ENCODE measurements at places on chromosomes 12 and 14.
A peak's percentile ranks its signal among the peaks of the same experiment; 100 is the strongest.

- DNase-seq, result peak; percentile 61
These were observed 400.9 kb upstream of the PDE3A start for GRCh38 chr12:19967431-19967830.

DNA sequence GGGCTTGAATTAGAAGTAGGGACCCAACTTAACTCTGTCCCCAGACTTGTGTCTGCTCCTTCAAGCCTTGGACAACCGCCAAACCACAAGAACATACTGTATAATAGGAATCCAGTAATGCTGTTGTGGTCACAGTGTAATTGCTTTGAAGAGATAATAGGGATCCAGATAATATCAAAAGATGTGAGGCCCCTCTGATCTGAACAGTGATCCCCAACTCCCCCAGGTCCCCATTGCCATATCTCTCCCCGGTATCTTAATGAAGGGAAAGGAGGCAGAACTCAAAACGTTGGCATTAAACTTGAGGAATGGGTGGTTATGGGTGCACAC, 8.5 kb upstream of the PLEKHH1 start:
- no peak for DNase-seq

GRCh38 chr12:109462868-109463692, 14.0 kb downstream of the KCTD10 start:
- no peak for DNase-seq

- no peak for DNase-seq
These were observed 223.2 kb downstream of the PPM1H start for GRCh38 chr12:62711631-62712241.

GRCh38 chr14:59120921-59121320, 67.5 kb upstream of the DAAM1 start:
- no peak for DNase-seq

GRCh38 chr12:93860668-93861373, 183.6 kb downstream of the CRADD start:
- DNase-seq, result no peak

DNA sequence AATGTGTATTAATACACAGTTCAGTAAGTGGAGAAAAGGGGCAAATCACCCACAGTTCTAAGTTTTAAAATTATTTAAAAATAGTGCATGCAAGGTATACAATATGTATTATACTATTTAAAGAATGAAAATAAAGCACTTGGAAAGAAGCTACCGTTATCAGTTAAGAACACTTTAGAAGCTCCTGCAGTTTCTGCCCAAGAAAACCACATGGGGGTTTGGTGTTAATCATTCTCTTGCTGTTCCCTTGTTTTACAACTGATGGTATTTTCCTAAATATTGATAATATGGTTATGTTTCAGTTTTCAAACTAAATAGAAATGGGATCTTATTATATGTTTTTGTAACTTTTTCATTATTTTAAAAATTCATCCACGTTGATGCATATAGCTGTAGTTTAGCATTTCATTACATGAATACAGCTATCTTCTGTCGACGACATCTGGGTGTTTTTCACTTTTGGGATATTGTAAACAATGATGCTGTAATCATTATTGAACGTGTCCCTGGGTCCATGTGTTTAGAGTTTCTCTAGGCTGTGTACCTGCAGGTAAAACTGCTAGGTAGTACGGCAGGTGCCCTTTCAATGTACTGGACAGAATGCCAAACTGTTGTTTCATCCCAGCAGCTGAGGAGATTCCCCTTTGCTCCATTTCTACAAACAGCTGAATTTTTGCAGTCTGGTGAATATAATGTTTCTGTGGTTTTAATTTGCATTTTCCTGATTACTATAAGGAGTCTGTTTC, 64.1 kb downstream of the APPL2 start:
- no peak for DNase-seq

GRCh38 chr12:49823350-49823749, 4.9 kb downstream of the NCKAP5L start:
- DNase-seq, result no peak

GRCh38 chr12:130486891-130487416, 149.3 kb downstream of the PIWIL1 start:
- DNase-seq, result no peak

GRCh38 chr12:14260011-14260993, 105.2 kb upstream of the ATF7IP start:
- peak; percentile 73 for DNase-seq

DNA sequence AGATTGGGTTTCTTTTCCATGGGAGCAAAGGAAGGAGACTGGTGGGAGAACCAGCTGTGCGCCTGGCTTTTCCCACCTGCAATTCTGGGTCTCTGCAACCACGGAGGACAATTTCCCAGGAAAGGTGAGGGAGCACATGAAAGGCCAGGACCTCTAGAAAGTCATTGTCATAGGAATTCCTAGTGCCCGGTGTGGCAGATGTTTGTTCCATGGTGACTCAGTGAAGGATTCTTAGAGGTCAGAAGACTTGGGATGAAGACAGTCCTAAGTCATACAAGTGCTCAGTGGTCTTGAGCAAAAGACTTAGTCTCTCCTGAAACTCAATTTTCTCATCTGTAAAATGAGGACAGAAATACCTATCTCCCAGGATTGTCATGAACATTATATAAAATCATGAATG, 51.3 kb downstream of the KCNA5 start:
- DNase-seq, result no peak

GRCh38 chr14:53161758-53162435, 8.8 kb upstream of the DDHD1 start:
- no peak for DNase-seq

DNA sequence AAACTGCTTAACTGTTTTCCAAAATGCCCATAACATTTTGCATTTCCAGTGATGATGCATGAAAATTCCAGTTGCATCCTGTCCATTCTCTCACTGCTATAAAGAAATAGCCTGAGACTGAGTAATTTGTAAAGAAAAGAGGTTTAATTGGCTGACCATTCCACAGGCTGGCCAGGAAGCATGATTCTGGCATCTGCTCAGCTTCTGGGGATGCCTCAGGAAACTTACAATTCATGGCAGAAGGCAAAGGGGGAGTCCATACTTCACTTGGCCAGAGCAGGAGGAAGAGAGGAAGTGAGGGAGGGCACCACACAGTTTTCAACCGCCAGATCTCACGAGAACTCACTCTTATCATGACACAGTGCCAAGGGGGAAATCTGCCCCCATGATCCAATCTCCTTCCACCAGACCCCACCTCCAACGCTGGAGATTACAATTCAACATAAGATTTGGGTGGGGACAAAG, 18.2 kb upstream of the CLEC2D start:
- no peak for DNase-seq

DNA sequence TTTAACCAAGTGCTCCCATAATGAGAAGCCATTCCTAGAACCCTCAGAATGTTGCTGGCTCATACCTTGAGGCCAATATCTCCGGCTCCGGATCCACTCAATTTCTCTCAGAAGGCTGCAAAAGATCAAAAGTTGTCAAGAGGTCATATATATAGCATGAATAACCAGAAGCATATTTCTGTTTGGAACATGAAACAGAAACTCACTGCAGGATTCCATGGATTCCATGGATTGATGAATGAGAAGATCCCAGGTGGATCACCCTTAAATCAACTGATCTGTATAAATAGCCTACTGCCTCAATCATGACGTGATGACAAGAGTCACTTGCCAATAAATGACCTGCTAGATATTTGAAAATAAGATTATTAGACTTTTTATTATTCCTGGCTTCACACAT, 3.3 kb upstream of the NT5DC3 start:
- no peak for DNase-seq

- DNase-seq, result no peak
These were observed 464.7 kb upstream of the TMEM132C start for GRCh38 chr12:127802271-127802670.

GRCh38 chr12:6813363-6813762, 8.3 kb upstream of the GPR162 start:
- no peak for DNase-seq

GRCh38 chr12:113991224-113992044, 25.3 kb upstream of the RBM19 start:
- no peak for DNase-seq

GRCh38 chr14:99601361-99601831, 2.6 kb downstream of the CCDC85C start:
- DNase-seq, result no peak

- no peak for DNase-seq
These were observed 11.2 kb upstream of the MAP1LC3B2 start for GRCh38 chr12:116547955-116548501.

DNA sequence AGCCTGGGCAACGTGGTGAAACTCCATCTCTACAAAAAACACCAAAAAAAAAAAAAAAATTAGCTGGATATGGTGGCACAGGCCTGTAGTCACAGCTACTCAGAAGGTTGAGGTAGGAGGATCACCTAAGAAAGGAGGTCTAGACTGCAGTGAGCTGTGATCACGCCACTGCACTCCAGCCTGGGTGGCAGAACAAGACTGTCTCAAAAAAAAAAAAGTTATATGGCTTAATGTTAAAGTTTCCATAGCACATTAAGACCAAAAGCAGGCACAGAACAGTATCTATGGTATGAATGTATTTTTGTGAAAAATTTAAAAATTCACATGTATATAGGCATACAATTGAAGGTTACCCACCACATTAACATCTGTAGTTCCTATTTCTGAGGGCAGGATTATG, 15.9 kb downstream of the CDKN1B start:
- DNase-seq, result no peak

GRCh38 chr14:49366416-49366815, 219.8 kb downstream of the RPS29 start:
- DNase-seq, result no peak

GRCh38 chr14:56715938-56716337, 94.3 kb downstream of the OTX2 start:
- DNase-seq, result peak; percentile 84

GRCh38 chr12:89059056-89059455, 293.2 kb downstream of the DUSP6 start:
- no peak for DNase-seq

DNA sequence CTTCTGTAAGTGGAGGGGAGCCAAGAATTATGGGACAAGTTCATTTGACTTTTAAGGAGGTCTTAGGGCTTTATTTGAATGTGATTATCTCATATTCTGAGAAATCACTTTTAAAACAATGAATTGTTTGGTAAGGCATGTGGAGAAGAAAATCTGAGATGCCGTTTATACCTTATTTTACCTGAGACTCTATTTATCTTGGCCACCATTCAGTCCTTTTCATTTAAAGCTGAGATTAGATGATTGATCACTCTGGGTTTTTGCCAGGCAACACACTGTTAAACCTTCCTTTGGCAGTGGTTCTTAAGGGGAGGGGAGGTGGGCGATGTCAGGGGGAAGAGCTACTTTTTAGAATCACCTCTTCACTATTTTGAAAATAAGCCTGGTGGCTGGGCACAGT, 11.4 kb downstream of the CAND1 start:
- DNase-seq, result peak; percentile 79

- no peak for DNase-seq
These were observed 81.0 kb downstream of the DUSP16 start for GRCh38 chr12:12481631-12482030.

DNA sequence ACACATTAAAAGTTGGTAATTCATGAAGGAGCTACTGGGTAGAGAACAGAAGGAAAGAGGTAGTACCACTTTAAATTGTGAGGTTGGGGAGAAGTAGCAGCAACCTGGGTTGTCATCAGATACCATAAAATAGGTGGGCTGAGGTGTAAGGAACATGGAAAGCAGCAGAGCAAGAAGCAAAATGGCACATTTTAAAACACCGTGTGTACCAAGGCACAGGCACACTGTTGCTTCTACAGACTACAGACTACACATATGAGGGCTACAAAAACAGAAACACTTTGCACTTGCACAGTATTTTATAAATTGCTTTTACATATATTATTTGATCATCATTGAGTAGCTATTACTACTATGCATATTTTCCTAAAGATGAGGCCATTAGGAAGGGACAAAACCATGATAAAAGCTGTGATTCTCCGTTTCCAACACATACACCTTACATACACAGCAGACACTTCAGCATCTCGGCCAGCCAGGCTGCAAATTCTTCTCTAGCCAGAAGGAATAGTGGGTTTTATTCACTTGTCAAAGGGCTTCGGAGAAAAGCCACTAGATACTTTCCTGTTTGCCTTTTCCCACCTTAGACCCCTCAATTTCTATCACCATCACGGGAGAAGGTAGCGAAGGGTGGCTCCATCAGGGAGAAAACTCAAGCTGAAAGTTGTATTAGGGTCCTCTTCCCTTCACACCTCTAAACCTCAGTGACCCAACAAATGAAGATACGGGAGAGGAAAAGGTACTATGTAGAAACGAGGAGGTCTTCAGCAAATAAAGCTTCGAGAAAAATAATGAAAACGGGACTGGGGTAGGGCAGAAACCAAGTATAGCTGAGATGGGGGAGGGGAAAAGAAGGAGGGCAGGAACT, 1.6 kb downstream of the PYM1 start:
- DNase-seq, result no peak

- no peak for DNase-seq
These were observed 604 bp downstream of the GLIPR1 start for GRCh38 chr12:75481013-75481705.

- DNase-seq, result no peak
These were observed 8.9 kb downstream of the TGFB3 start for GRCh38 chr14:75972801-75973421.

GRCh38 chr14:34053666-34054065, 102.8 kb upstream of the EGLN3 start:
- DNase-seq, result no peak

- no peak for DNase-seq
These were observed at the start of gene LRCOL1 for GRCh38 chr12:132610051-132610759. LRCOL1 (minus strand) TSS chr12:132610582; CDS start chr12:132606251, 4,331 bp downstream.

DNA sequence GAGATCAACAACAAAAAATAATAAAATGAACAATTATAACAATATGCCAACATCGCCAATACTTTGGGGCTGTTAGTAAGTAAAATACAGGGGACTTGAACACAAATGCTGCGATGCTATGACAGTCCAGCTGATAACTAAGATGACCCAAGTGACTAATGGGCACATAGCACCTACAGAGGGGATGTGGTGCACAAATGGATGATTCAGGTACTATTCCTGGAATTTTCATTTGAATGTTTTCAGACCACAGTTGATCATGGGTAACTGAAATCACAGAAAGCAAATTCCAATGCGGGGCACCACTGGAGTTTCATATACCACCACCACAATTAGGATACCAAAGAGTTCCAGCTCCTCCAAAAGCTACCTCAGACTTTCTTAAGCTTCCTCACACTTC, 82.9 kb downstream of the RCOR1 start:
- no peak for DNase-seq

- peak; percentile 44 for DNase-seq
These were observed 751 bp downstream of the GDF11 start for GRCh38 chr12:55743406-55744339.

GRCh38 chr14:75991753-75992152, 6.2 kb downstream of the IFT43 start:
- DNase-seq, result no peak

- DNase-seq, result no peak
These were observed 30.5 kb downstream of the EP400 start for GRCh38 chr12:131980263-131980662.

DNA sequence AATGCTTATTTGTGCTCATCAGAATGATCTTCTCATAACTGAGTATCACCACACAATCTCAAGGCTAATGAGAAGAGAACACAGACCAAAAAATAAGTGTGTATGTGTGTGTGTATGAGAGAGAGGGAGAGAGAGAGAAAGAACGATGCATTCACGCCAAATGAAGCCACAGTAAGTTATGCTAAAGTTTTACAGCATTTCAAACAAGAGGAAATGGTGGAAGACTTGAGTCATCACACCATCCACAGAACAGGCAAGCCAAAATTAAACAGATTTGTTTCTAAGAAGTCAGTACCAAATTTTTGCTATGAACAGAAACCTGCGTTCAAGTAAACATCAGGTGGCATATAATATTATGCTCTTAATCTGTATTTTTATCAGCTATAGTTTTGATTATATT, 141.2 kb downstream of the MED13L start:
- no peak for DNase-seq

Data from COR-L47 (cell line).